NCI-H460 (cell line): ENCODE measurements at places on chromosomes 3 and 15. TPM values are rescaled to one million over a fixed set of nuclear protein-coding genes. Genes with fewer than 3 reads are reported as not detected.

GPR62 gene
- not detected in 2 replicates for total RNA-seq

FES gene
- total RNA-seq, result 0.59 TPM in 1 of 2 replicates, not detected in the other

SLC12A1 gene
- not detected in 2 replicates for total RNA-seq

CPN2 gene
- total RNA-seq, result not detected in 2 replicates

ADCY5 gene
- total RNA-seq, result 0.20 TPM in 1 of 2 replicates, not detected in the other

CA12 gene
- 29.6 and 33.0 TPM in 2 replicates for total RNA-seq

SPATA12 gene
- 0.12 TPM in 1 of 2 replicates, not detected in the other for total RNA-seq

MUSTN1 gene
- 0.67 and 1.9 TPM in 2 replicates for total RNA-seq

PCOLCE2 gene
- total RNA-seq, result 19.2 and 20.8 TPM in 2 replicates

RLBP1 gene
- not detected in 2 replicates for total RNA-seq

KCNH8 gene
- total RNA-seq, result not detected in 2 replicates

GOLGA6L4 gene
- total RNA-seq, result 0.84 and 1.1 TPM in 2 replicates

TMEM45A gene
- total RNA-seq, result 6.5 and 8.9 TPM in 2 replicates
